ENCODE measurements at places on chromosomes 13 and 19.
A peak's percentile ranks its signal among the peaks of the same experiment; 100 is the strongest.

- DNase-seq = no peak
These were observed 50.2 kb upstream of the KLF2 start for GRCh38 chr19:16274447-16274846.

DNA sequence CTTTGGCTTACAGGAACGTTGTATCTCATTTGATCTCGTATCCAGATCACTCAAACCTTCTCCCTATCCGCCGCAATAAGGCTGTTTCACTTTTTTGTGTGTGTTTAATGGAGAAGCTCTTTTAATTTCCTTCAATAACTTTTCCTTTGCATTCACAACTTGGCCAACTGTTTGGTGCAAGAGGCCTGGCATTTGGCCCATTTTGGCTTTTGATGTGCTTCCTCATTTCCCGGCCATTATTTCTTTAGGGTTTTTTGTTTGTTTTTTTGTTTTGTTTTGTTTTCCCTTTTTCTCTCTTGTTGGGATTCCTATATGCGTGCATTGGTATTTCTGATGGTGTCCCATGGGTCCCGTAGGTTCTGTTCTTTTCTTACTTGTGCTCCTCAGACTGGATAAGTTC is 6.1 kb upstream of the UPF3A start:
- DNase-seq = no peak

- no peak for DNase-seq
These were observed at the start of gene MEX3D for GRCh38 chr19:1568320-1569019. Gene MEX3D, minus strand, starts transcription at chr19:1568325. Its CDS starts 267 bp downstream, at chr19:1568058.

DNA sequence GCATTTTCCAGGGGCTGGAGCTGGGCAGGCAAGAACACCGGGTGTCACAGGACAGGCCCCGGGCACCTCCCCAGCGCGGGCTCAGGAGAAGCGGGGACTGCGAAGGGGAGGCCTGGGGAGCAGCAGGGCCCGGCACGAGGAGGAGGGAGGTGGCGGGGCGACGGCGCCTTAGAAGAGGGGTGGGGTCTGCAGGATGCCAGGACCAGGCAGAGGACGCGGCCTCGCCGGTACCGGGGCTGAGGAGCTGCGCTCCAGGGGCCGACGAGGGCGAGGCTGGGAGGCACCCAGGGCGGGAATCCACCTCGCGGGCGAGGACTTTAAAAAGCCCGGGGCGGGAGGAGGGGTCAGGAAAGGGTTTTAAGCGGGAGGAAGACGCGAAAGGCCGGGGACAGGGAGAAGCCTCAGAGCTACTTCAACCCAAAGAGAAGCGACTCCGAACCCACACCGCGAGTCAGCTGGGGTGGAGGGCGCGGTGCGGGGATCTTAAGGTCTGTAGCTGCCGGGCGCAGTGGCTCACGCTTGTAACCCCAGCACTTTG is 665 bp downstream of the ZNF347 start:
- DNase-seq = no peak

- DNase-seq = no peak
These were observed 66.1 kb downstream of the FGF9 start for GRCh38 chr13:21736926-21737325.

DNA sequence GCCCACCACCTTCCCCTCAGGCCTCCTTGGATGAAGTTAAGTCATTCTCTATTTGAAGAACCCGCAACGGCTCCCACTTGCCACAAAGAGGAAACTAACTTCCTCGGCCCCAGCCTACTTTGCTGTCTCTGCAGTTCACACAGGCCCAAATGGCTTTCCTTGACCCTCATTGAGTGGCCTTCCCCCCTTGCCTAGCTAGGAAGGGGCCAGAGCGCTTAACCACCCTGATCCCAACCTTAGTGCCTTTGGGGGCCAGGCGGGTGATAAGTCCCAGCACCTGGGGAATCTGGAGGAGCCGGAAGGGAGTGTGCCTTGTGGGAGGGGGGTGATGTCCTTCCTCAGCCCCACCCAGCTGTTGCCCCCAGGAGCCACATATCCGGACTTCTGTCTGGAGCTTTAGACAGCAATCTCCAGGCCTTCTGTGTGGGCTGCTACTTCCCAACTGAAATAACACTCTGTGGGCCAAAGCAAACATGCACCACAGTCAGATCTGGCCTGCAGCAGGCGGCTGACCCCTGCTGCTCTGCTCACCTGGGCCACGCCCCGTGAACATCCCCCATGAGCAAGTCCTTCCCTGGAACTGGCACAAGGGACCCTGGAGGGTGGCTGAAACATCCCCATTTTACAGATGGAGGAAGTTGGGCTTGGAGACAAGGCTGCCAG is 10.5 kb downstream of the NECTIN2 start:
- no peak for DNase-seq

- no peak for DNase-seq
These were observed 49.0 kb upstream of the N4BP2L1 start for GRCh38 chr13:32476892-32477291.

DNA sequence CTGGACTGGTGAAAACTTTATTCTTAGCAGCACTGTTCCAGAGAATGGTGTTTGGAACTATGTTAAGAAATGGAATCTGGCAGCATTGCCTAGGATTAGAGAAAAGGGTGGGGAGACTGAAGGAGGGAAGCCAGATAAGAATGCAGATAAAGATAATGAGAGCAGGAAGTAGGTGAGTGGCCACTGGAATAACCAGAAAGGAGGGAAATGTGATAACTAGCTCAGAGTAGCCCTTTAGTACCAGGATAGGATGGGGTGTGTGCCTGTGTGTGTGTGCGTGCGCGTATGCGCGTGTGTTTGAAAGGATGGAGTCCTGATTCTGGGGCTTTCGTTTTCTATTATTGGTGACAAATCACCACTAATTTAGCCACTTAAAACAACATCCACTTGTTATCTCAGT is 33.4 kb upstream of the FRY start:
- no peak for DNase-seq

DNA sequence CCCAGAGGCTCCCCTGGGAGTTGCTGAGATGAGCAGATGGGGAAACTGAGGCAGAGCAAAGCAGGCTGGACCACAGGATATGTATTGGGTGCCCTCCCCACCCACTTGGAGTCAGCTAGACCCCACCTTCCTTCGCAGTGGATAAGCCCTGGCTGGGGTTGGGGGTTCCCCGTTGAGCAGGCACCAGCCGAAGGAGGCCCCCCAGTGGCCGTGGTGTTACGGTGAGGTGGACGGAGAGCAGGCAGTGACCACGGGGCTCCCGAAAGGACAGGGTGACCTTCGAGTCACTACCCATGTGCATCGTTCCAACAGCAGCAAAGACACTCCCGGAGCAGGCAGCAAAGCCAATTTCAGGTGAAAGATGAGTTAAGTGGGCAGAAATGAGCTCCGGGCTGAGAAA is 62.4 kb upstream of the ADGRE5 start:
- DNase-seq = no peak

DNA sequence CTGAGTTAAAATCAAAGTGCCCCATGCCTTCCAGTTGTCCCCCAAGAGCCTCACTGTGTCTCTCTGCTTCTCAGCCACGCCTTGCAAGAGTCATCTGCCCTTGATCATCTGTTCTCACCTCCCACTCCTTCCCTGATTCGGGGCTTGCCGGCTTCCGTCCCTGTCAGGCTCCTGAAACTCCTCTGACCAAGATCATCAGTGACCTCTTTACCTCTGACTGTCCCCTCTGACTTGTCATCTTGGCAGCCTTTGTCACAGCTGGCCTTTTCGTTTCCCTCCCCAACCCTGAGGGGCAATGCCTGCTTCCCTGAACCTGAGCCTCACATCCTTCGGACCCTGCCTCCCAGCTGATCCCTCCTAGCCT is 66.3 kb downstream of the MAP4K1 start:
- no peak for DNase-seq

DNA sequence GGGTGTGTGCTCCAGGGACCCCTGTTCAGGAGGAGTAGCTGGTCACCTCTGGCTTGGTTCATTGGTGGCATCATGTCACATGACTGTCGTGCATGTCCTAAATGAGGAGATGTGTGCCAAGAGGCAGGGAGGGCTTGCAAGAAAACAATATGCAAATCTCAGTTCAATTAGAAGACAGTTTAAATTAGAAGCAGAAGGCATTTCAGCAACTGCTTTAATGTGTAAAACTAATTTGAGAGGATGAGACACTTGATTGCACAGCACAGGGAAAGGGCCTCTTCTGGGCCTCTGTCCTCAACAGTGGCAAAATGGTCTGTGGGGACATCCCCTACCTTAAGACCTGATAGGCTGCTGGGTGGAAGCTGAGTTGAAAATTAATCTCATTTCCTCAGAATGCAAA is 54.6 kb downstream of the SPATA13 start:
- no peak for DNase-seq

GRCh38 chr19:14222886-14223285 is 16.9 kb upstream of the ADGRL1 start:
- DNase-seq = no peak

GRCh38 chr13:76958841-76959432 is 10.6 kb downstream of the ACOD1 start:
- DNase-seq = no peak

GRCh38 chr19:48635966-48636858 is 967 bp downstream of the DBP start:
- no peak for DNase-seq

GRCh38 chr13:104105418-104106355 is 1039.5 kb upstream of the SLC10A2 start:
- DNase-seq = no peak

DNA sequence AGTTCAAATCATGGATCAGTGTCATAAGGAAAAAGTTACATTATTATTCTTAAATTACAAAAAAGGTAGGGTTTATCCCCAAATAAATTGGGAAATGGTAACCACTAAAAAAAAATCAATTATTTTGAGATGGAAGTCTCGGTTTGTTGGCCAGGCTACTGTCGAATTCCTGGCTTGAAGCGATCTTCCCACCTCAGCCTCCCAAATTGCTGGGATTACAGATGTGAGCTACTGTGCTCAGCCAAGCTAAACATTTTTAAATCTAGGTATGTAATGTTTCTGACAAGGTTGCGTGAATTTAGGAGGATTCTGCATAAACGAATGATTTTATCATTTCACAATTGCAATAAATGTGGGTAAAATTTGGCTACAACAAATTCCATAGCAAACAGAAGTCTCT is 2.0 kb downstream of the NAA16 start:
- DNase-seq = no peak

DNA sequence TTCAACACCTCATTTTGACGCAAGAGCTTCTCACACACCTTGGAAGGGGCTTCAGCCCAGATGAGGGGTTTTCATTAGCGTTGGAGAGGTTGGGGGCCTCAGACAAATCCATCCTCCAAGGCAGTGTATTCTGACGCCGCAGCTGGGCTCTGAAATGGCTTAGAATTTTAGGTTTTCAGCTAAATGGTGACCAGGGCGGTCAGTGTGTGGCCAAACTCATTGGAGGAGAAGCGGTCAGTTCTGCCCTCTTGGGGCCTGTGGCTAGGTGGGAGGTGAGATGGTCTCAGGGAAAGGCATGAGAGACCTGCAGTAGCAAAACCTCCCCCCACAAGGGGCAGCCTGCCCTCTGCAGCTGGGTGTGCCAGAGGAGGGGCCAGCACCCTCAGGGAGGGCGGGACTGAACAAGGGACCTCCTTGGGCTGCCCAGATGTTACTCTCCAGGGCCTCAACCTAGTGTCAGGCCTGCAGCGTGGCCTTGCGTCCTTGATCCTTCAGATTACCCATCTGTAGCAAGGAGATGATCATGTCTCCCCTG is 155.8 kb downstream of the URI1 start:
- DNase-seq = no peak

DNA sequence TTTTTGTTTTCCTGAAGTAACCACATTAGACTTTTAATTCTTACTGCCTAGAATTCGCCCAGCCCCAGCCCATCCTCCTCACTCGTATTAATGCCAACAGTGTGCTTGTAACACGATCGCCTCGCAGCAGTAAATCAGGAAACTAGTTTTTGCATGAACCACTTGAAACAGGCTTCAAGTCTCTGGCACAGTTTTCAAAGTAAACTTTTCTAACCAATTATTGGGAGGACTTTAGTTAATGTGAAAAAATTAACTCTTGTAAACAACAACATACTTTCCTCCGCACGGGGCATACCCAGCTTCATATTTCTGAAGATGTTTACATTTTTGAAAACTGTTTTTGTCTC is 39.2 kb downstream of the TNFRSF19 start:
- DNase-seq = peak; percentile 15

- DNase-seq = peak; percentile 97
These were observed 17.6 kb downstream of the LIG1 start for GRCh38 chr19:48152551-48152950.

DNA sequence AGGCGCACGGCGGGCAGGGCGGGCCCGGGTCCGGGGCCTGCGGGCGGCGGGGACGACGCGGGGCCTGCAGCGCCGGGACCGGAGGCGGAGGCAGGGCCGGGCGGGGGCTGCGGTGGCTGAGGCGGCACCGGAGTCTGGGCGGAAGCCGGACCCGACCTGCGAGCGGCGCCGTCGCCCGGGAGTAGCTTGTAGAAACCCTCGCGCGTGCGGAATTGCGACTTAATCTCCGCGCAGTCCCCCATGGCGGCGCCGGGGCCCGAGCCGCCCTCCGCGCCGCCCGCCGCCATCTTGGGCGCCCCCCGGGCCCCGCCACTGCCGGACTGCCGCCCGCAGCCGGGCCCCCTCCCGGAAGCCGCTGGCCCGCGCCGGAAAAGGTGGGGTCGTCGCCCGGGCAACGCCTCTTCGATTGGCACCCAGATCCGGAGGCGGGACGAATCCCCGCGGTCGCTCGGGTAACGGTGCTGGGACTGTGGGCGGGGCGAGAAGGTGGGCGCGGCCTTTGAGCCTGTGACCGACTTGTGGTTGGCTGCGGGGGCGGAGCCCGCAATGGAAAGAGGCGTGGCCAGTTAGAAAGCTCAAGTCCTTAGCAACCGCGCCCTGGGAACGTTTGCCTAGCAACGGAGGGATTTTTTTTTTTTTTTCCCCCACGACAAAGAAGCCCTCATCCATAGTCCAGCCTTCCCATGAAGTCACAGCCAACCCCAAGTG is at the start of gene DMWD:
DMWD (minus strand) TSS at position 376 of the 708 bp plus-strand sequence; CDS start at position 287, 89 bp downstream.
- DNase-seq = peak; percentile 96

Measured in pulmonary artery endothelial cell (primary cell).